Endodermal cell (in vitro differentiated cells): ENCODE measurements at places on chromosomes 4 and X. TPM values are rescaled to one million over a fixed set of nuclear protein-coding genes. Genes with fewer than 3 reads are reported as not detected.

The XAGE1A gene
- total RNA-seq, result not detected in 2 replicates

The C4orf54 gene
- not detected in 2 replicates for total RNA-seq

DNA sequence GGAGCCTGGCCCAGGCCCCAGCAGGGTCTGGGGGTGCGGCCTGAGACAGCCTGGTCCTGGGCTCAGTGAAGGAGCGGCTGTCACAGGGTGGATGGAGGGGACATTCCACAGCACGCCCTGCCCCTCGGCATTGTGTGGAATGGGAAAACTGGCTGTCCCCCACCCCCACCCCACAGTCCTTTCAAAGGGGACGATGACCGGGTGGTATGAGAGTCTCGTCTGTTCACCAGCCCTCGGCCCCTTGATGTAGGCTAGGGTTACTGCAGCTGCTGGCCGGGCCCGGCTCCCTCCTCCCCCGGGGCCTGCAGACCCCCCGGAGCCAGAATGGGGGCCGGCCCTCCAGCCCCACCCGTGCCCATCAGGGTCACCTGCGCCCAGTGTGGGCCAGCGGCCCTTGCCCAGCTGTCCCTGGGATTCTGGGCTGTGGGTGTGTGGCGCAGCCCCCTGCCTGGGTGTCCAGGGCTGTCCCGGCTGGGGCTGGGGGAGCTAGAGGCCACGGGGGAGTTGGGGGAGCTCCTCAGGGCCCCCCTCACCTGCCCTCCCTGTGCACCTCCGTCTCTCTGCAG is 11.7 kb downstream of the FGFRL1 start:
- no peak for DNase-seq

The NOX1 gene
- not detected in 3 replicates for total RNA-seq

The CHIC2 gene
- 10.2 and 12.3 TPM in 2 replicates for total RNA-seq

DNA sequence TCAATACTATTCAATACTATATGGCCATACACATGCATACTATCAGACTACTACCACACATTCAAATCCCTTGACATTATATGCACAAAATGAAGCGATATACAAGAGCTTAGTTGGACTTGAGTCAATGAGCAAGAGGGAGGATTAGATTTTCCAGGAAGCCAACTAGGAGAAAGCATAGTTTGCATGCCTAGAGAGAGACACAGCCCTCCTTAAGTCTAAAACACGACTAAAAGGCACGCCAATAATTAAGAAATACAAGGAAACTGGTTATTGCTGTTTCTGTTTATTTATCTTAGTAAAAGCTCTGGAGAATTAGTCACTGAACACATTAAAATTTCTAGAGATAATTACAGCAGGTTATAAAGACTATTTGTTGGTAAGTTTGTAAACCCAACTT is 21.8 kb downstream of the MBNL3 start:
- no peak for DNase-seq

The TAPT1 gene
- 18.8 and 19.8 TPM in 2 replicates for total RNA-seq

DNA sequence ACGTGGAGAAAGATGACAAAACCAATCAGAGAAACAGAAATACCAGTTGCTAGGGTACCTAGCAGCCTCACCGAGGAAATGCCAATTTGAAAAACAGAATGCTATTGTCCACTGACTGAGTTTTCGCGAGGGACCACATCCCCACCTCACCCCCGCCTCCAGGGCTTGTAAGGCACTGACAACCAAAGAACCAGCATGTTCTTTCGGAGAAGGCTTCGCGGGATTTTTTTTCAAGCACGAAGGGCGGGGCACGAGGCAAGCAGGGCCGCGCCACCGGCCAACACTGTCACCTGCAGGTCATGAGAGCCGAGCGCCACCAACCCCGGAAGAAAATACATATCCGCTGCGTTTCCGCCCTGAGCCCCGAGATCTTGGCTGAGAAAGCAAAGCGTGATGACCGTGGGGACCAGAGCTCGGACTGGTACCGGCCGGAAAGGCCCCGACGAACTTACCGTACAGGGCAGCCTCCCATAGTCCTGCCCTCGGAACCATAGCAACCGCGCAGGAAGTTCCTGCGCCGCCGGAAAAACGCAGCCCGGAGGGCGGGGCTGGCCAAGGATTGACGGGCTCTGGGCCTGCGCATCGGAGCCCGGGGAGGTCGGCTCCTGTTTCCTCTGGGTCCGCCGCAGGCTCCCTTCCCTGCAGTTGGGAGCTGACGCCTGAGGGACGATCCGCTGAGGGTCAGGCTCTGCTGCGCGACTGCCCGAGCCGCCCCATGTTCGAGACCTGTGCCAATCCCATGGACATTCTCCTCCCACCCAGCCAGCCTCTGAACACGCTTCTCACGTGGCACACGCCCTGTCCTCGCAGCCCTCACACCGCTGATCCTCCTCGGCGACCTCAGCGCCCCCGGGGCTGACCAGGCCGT is 59.2 kb upstream of the PAGE5 start:
- DNase-seq, result peak; percentile 93

DNA sequence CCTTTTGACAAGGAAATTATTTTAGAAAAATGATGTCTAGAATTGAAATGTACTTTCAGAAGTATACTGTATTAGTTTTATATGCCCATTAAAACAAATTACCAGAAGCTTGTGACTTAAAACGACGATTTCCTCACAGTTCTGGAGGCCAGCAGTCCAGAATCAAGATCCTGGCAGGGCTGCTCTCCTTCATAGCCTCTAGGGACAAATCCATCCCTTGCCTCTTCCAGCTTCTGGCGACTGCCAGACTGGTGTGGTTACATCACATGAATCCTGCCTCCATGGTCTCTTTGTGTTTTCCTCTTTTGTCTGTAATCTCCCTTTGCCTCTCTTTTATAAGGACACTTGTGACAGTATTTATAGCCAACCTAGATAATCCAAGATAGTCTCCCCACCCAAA is 97.1 kb downstream of the IQCM start:
- DNase-seq, result no peak

The SORBS2 gene
- 6.3 to 13.8 TPM (median 13.5 TPM) in 3 replicates for total RNA-seq

DNA sequence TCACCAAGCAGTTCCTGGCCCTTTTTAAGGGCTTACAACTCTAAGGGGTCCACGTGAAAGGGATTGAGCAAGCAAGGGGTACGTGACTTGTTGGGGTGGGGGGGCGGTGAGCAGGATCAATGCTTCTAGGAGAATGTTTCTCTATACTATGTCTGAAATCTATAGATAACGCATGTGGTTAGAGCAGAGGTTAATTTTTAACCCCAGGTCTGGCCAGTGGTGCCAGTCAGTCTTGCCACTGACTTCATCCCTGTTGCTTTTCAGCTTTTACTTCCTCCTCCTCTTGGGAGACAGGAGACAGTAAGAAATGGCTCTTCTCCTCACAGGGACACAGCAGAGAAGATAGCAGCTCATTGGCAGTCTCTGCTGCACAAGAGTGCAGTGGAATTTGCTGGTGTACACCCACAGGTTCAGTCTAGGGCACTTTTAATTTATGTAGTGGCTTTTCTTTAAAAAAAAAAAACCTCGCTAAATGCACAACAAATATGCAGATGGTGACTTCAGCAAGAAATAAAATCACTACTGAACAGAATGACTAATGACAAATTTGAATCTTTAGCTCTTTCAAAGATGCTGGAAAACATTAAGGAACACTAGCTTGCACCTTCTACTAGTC is 190.5 kb downstream of the CCNG2 start:
- no peak for DNase-seq

The CDKL2 gene
- total RNA-seq, result 0.37 and 0.52 TPM in 2 replicates

The DMRTC1 gene
- total RNA-seq, result 0.25 TPM in 1 of 2 replicates, not detected in the other
